ENCODE measurements at places on chromosomes 7 and 10.

DNA sequence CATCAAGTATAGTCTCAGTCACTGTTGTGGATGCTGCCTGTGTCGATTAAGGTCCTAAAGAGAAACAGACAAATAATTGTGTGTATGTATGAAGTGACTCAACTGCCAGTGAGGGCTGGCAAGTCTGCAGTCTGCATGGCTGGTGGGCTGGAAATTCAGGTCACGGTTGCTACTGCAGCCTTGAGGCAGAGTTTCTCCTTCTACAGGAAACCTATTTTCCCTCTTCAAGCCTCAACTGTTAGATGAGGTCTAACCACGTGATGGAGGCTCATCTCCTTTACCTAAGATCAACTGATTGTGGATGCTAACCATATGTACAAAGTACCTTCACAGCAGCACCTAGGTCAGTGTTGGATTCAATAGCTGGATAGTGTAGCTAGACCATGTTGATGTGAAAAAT, 29.9 kb downstream of the MBL2 start:
- DNase-seq, result no peak

GRCh38 chr7:5704534-5704922, 76.9 kb downstream of the RNF216 start:
- peak; percentile 50 for DNase-seq

- no peak for DNase-seq
Measured at GRCh38 chr7:134723892-134724291, 55.5 kb upstream of the CALD1 start.

GRCh38 chr10:122703483-122704448, 4.1 kb upstream of the C10orf120 start:
- DNase-seq, result no peak

GRCh38 chr7:20834656-20835055, 48.0 kb upstream of the SP8 start:
- no peak for DNase-seq

DNA sequence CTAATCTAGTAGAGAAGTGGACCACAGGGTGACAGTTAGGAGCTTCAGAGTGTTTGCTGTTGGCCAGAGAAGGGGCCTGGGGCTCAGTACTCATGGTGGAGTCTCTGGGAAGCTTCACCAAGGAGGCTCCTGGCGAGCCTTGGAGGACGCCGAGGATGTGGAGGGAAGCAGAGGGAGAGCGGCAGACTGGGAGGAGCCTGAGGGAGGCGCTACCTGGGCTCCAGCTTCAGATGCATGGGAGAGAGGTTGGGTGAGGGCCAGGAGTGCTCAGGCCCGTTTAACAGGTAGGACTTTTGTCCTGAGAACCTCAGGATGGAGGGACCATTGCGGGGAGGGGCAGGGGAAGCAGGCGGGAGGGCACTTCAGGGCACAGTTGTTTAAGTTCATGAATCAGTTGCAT, 24.2 kb downstream of the DOCK1 start:
- no peak for DNase-seq

DNA sequence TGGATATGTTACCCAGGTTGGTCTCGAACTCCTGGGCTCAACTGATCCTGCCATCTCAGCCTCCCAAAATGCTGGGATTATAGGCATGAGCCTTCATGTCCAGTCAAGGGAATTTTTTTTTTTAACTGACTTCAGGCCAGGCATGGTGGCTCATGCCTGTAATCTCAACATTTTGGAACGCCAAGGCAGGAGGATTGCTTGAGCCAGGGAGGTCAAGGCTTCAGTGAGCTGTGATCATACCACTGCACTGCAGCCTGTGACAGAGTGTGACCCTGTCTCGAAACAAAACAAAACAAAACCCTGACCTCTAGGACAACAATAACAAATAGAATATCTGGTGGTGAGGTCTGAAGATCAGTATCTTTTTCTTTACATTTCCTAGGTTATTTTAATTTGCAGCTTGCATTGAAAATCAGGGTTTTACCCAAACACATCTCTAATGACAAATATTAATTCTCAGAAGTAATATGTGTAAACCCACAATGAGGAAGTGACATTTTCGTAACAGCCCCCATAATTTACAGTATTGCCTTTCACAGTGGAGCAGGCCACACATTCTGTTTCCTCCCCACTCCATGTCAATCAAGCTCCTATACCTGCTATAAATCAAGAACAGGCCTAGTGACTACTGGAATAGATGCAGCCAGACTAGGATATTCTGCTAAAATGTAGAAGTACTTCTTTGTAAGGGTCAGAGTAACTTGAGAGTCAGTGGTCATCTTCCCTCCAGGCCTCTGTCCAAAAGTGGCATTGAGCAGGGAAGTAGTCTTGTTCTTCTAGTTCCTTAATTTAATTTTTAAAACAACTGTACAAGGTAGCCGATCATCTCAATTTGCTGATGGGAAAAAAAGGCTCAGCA, 43.3 kb upstream of the ECHDC3 start:
- no peak for DNase-seq

- no peak for DNase-seq
Measured at GRCh38 chr7:66239467-66239856, 34.3 kb downstream of the TPST1 start.

DNA sequence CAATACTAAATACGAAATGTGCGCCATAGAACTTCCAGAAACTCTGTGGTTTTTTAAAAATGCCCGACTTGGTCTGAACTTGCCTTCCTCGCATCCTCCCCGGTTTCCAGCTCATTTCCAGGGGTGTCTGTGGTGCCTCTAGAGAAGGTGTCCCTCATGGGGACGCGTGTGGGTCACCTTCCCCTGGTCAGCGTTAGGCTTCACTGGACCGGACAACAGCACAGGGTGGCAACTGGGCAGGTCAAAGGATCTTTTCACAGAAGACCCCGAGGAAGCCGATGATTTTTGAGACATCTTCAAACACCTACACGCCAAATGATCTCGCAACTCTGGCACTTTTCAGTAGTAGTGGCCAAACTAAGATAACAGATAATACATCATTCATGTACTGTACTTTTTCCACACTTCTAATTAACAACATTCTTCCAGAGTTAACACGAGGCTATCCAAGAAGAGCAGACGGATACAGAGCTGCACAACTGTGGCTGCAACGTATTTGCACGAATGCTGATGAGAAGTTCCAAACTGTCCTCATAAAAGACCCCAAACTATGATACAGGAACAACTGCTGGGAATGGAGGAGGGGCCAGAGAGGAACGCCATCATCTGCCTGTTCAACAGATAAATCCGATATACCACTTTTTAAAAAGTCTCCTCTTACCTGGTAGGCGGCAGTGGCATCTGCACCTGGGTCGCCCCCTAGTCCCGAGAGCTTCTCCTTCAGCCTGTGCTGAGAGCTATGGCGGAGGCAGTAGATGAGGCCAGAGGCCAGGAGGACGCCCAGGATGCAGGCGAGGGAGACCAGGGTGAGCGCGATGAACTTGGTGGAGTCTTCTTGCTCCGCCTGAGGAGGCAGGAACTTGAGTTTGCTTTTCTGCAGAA, 345.5 kb downstream of the DNAJB6 start:
- no peak for DNase-seq

DNA sequence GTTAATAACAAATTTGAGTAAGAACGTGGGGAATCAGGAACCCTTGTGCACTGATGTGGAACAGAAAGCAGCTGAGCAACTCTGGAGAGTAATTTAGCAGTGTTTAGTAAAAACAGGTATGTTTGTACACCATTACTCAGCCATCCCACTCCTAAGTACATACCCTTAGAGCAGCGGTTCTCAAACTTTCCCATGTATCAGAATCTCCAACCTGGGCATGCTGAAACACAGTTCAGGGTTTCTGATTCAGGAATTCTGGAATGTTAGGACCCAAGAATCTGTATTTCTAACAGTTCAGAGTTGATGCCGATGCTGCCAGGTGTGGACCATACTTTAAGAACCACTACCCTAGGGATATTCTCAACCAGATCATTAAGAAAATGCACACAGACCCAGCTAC, 5.1 kb downstream of the SGMS1 start:
- no peak for DNase-seq

DNA sequence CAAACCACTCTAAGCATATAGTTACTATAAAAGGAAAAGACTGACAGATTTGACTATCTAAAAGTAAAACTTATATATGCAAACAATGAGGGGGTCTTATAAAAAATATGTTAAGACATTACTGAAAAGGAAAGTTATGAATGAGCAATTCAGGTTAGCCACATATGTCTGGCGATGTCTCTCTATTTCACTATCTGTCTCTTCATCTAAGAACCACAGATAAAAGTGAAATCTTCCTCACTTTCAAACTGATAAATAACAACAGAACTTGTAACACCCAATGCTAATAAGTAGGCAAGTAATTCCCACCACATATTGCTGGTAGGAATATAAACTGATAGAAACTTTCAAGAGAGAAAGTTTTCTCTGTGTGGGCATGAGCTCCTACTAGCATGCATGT, 138.2 kb downstream of the CHCHD3 start:
- DNase-seq, result no peak

- DNase-seq, result no peak
Measured at GRCh38 chr7:159013181-159013690, 131.4 kb downstream of the VIPR2 start.

All from stimulated activated CD4-positive, alpha-beta T cell treated with anti-CD3 and anti-CD28 coated beads, Interleukin-15, amount 100 ng/mL, for 1 hour (primary cell).